ENCODE measurements at places on chromosomes 6 and 20. TPM values are rescaled to one million over a fixed set of nuclear protein-coding genes. Genes with fewer than 3 reads are reported as not detected.

- DNase-seq, result no peak
Measured at GRCh38 chr6:99409672-99410071, 15.4 kb downstream of the PNISR start.

DNA sequence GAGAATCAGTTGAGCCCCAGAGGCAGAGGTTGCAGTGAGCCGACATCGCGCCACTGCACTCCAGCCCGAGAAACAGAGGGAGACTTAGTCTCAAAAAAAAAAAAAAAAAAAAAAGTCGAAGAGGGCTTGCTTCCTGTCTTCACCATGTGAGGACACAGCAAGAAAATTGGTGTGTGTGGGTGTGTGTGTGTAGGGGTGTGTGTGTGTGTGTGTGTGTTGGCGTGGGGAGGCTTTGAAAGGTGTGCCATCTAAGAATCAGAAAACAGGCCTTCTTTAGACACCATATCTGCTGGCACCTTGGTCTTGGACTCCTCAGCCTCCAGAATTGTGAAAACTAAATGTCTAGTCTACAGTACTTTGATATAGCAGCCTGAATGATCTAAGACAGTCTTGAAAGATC lies 6.9 kb upstream of the RBPJL start:
- no peak for DNase-seq

DNA sequence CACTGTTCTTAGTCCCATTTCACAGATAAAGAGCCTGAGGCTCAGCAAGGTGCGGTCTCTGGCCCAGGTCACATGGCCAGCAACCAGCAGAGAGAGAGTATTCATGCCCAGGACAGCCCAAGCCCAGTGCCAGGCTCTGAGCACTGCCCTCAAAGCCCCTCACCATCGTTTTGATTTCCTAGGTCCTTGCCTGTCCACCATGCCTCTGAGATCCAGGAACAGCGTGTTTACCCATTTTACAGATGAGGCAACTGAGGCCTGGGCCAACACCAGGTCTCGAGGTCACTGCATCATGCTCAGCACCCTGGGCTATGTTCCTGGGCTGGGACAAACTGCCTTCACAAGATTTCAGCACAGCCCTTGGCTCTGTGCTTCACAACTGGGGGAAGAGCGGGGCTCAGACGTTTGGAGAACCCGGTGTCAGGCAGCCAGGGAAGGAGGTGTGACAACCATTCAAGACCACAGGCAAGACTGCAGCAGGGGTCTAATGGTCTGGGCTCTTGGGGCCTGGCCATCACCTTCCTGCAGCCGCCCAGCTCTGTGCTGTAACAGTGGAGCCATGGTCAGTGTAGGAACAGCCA lies 1.3 kb upstream of the BPIFA2 start:
- DNase-seq, result no peak

- no peak for DNase-seq
Measured at GRCh38 chr6:148799647-148800046, 52.8 kb downstream of the UST start.

DNA sequence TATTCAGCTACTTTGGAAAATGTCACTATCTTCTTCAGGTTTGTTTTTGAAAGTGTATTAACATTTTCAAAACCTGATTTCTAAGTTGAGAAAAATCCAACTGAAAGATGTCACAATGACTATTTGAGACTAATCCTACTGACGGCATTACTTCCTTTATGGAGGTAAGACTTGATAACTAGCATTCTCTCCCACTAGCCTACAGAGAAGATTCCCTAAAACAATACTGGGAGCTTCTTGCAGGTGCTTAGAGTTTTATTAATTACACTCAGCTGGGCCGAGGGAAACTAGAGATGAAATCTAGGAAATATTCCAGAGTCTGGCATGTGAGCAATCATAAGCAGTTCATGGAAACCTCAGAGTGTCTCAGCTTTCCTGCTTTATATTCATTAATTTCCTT lies 114.0 kb downstream of the LCA5 start:
- no peak for DNase-seq

- DNase-seq, result no peak
Measured at GRCh38 chr6:129507846-129508245, 202.1 kb downstream of the ARHGAP18 start.

- DNase-seq, result peak; percentile 31
Measured at GRCh38 chr6:143694560-143694959, 16.8 kb downstream of the PHACTR2 start.

GRCh38 chr20:63466250-63466825 lies 6.1 kb downstream of the KCNQ2 start:
- no peak for DNase-seq

GRCh38 chr6:106751501-106752252 lies 122.3 kb downstream of the QRSL1 start:
- no peak for DNase-seq

DNA sequence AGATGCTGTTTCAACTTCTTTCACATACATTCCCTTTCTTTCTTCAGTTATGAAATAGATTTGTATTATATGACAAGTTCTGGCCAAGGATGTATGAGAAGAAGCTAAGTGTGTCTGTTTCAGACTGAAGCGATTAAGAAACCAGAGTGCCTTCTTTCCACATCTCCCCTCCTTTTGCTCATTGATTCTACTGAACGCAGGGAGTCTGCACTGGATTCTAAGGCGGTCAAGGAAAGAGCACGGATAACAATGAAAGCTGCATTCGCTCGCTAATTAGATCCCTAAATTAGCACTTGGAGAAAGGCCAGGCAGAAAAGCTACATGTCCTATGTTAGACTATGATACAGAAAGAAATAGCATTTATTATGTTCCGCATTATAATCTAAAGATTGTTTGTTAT lies 267.7 kb downstream of the HAO1 start:
- DNase-seq, result no peak

DNA sequence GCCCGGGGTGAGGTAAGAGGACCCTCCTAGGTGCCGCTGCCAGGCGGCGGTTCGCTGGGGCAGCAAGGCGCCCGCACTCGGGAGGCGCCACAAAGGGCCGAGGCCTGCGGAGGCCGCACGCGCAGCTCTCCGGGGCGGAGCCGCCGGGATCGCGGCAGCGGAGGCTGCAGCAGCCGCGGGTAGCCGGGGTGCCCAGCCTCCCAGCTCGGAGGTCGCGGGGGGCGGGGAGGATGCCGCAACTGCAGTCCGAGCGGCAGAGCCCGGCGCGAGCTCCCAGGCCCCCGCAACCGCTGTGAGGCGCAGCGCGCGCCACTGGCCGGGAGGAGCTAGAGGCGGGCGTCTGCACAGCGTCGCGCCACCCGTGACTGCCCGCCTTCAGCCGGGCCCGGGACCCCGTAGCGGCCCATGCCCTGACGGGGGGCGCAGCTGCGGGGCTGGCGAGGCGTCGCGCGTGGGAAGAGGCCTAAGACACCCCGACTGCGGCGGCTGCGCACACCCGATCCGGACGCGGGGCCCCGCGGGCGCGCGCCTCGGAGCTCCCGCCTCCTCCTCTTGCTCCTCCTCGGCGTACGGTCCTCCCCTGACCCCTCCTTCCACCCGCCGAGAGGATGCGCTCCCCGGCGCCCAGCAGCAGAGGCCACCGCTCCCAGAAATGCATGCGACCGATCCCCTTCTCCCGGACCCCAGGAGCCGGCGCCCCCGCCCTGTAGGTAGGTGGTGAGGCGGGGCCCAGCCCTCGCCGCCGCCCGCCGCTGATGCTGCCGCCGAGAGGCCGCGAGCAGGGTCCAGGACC lies at the start of gene NCOA7:
Gene NCOA7 (plus strand): TSS at position 603 of the 793 bp plus-strand sequence. CDS start 24,395 bp downstream, outside the sequence.
- peak; percentile 81 for DNase-seq

- no peak for DNase-seq
Measured at GRCh38 chr6:26057899-26058298, 29.3 kb upstream of the HFE start.

DNA sequence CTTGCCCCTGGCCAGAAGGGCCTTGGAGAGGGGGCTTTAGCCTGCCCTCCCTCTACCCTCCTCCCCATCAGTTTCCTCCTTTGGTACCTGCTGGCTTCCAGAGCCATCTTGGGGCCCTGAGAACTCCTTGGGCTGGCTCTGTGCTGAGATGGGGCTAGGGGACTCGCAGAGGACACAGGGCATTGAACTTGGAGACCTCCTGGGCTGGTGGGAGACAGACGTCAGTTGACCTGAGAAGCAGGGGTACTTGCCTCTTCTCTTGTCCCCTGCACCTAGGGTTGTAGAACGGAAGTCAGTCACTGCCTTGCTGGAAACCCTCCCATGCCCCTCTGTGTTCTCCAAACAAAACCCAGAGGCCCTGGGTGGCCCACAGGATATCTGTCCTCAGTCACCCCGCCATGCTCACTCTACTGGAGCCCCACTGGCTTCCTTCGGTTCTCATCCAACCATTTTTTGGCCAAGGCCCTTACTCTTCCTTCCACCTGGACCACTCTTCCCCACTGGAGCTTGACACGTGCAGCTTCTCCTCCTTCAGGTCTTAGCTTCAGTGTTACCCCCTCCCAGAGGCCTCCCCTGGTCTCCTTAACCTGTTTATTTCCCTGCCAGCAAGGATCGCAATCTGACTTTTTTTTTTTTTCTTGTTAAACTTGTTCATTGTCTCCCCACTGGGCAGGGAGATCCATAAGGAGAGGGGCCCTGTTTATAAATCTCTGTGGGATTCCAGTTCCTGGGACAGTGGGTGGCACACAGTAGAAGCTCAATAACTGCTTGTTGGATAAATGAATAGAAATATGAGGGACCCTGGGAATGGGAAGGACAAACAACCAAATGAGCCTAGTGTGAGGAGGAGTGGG lies 971 bp downstream of the RBCK1 start:
- DNase-seq, result peak; percentile 15

GRCh38 chr6:134689177-134689576 lies 260.7 kb downstream of the ALDH8A1 start:
- DNase-seq, result no peak

GRCh38 chr6:96104910-96105309 lies 89.1 kb downstream of the FUT9 start:
- DNase-seq, result no peak

The NKX2-2 gene
- total RNA-seq, result not detected

The RWDD2A gene
- 4.4 TPM for total RNA-seq

The FOXQ1 gene
- not detected for total RNA-seq

The SDC4 gene
- total RNA-seq, result 79.3 TPM

The APMAP gene
- total RNA-seq, result 90.7 TPM

The GPSM3 gene
- 3.1 TPM for total RNA-seq

The RIPOR2 gene
- not detected for total RNA-seq

The GSTA4 gene
- total RNA-seq, result 26.1 TPM

The FAM135A gene
- 15.7 TPM for total RNA-seq

Data from dermis blood vessel endothelial cell (primary cell).